ENCODE measurements at places on chromosomes 13 and 19. TPM values are rescaled to one million over a fixed set of nuclear protein-coding genes. Genes with fewer than 3 reads are reported as not detected.

The FXYD1 gene
- 29.9 TPM for total RNA-seq

The NEK5 gene
- not detected for total RNA-seq

The EBI3 gene
- 0.27 TPM for total RNA-seq

The NCAN gene
- not detected for total RNA-seq

The ZNF607 gene
- 3.3 TPM for total RNA-seq

The SPC24 gene
- total RNA-seq: 2.9 TPM

The RFPL4A gene
- not detected for total RNA-seq

The LGALS7B gene
- total RNA-seq: 1,749 TPM

The CCDC169 gene
- 0.35 TPM for total RNA-seq

The PABPC3 gene
- 0.22 TPM for total RNA-seq

The GPR12 gene
- under 0.01 TPM for total RNA-seq

The WDR62 gene
- 4.2 TPM for total RNA-seq

The LRFN3 gene
- total RNA-seq: 5.6 TPM

The ERFL gene
- not detected for total RNA-seq

The KLK2 gene
- not detected for total RNA-seq

The ATP4B gene
- total RNA-seq: not detected

The ATP4A gene
- not detected for total RNA-seq

DNA sequence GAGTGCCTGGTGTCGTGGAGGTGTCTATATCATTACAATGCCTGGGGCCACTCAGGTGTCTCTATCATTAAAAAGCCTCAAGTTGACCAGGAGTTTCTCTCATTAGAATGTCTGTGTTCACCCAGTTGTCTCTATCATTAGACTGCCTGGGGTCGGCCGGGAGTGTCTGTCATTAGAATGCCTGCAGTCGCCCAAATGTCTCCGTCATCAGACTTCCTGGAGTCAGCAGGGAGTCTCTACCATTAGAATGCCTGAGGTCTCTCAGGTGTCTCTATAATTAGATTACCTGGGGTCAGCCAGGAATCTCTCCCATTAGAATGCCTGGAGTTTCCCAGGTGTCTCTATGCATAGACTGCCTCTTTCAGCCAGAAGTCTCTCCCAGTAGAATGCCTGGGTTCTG, 1477.6 kb downstream of the UQCRFS1 start:
- H3K27ac ChIP-seq: no peak overlapping the region
- H3K36me3 ChIP-seq: peaks cover 58% of the 10 kb centered on the region
- no peaks in the 10 kb centered on the region for H3K27me3 ChIP-seq
- no peaks in the 10 kb centered on the region for H3K4me1 ChIP-seq
- DNase-seq: no peak
- H3K4me3 ChIP-seq: no peak overlapping the region

DNA sequence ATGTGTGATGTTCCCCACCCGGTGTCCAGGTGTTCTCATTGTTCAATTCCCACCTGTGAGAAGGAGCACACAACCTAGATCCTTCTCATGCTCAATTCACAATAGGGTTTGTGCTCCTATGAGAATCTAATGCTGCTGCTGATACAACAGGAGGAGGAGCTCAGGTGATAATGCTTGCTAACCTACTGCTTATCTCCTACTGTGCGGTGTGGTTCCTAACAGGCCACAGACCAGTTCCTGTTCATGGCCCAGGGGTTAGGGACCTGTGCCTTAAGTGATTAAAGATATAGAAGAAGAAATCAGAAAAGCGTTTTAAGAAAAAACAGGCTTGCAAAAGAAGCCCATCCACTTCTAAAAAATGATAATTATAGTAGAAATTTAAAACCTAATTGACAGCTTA, 17.5 kb downstream of the DLEU7 start:
- no peak overlapping the region for H3K4me3 ChIP-seq
- no peak for DNase-seq
- no peak overlapping the region for H3K27ac ChIP-seq
- H3K27me3 ChIP-seq: no peaks in the 10 kb centered on the region
- no peaks in the 10 kb centered on the region for H3K4me1 ChIP-seq

DNA sequence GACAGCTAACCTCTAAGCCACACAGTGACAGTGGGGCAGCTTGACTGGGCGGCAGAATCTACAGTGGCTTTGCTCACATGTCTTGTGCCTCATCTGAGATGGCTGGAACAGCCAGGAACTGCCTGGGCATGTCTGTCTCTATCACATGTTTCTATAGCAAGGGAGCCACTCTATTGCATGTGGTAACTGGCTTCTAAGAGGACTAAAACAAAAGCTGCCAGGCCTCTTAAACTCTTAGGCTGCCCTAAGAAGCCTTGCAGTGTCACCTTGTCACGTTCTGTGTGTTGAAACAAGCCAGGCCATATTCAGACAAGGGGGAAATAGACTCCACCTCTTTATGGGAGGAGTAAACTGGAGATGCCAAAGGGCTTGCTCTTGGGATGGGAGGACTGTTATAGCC, 122.9 kb upstream of the MAB21L1 start:
- peak overlapping the region; percentile 21 for H3K27ac ChIP-seq
- no peaks in the 10 kb centered on the region for H3K36me3 ChIP-seq
- no peak overlapping the region for H3K4me3 ChIP-seq
- H3K27me3 ChIP-seq: no peaks in the 10 kb centered on the region
- DNase-seq: no peak
- H3K4me1 ChIP-seq: peaks cover 9% of the 10 kb centered on the region

GRCh38 chr19:56601375-56601774, 6.3 kb downstream of the ZNF71 start:
- no peak overlapping the region for H3K27ac ChIP-seq
- H3K36me3 ChIP-seq: no peaks in the 10 kb centered on the region
- no peak overlapping the region for H3K4me3 ChIP-seq
- H3K4me1 ChIP-seq: peaks cover 3% of the 10 kb centered on the region
- no peak for DNase-seq

- DNase-seq: no peak
- no peaks in the 10 kb centered on the region for H3K36me3 ChIP-seq
- peaks cover 20% of the 10 kb centered on the region for H3K4me1 ChIP-seq
Measured at GRCh38 chr19:4916292-4917082, 7.2 kb downstream of the UHRF1 start.

GRCh38 chr19:43820884-43821215, 6.3 kb upstream of the ZNF283 start:
- DNase-seq: no peak
- H3K4me1 ChIP-seq: no peaks in the 10 kb centered on the region
- no peaks in the 10 kb centered on the region for H3K36me3 ChIP-seq
- H3K27me3 ChIP-seq: no peaks in the 10 kb centered on the region
- no peak overlapping the region for H3K27ac ChIP-seq
- H3K4me3 ChIP-seq: peak overlapping the region; percentile 2

- no peak overlapping the region for H3K4me3 ChIP-seq
- H3K27ac ChIP-seq: no peak overlapping the region
- peaks cover 38% of the 10 kb centered on the region for H3K4me1 ChIP-seq
- H3K27me3 ChIP-seq: no peaks in the 10 kb centered on the region
- H3K36me3 ChIP-seq: peaks cover 75% of the 10 kb centered on the region
- DNase-seq: no peak
Measured at GRCh38 chr19:4452230-4452990, 5.2 kb downstream of the UBXN6 start.

GRCh38 chr19:10756791-10757190, 38.9 kb downstream of the DNM2 start:
- H3K4me3 ChIP-seq: no peak overlapping the region
- peaks cover 6% of the 10 kb centered on the region for H3K36me3 ChIP-seq
- no peak for DNase-seq
- no peaks in the 10 kb centered on the region for H3K27me3 ChIP-seq
- peaks cover 21% of the 10 kb centered on the region for H3K4me1 ChIP-seq

GRCh38 chr19:1087813-1088415, 7.3 kb downstream of the POLR2E start:
- peak overlapping the region; percentile 65 for H3K27ac ChIP-seq
- H3K4me1 ChIP-seq: peaks cover 11% of the 10 kb centered on the region
- peaks cover 24% of the 10 kb centered on the region for H3K36me3 ChIP-seq
- no peak for DNase-seq
- no peak overlapping the region for H3K4me3 ChIP-seq
- H3K27me3 ChIP-seq: no peaks in the 10 kb centered on the region

- H3K4me3 ChIP-seq: no peak overlapping the region
- no peak overlapping the region for H3K27ac ChIP-seq
- H3K27me3 ChIP-seq: no peaks in the 10 kb centered on the region
- H3K36me3 ChIP-seq: no peaks in the 10 kb centered on the region
Measured at GRCh38 chr13:48181482-48182145, 51.4 kb upstream of the ITM2B start.

DNA sequence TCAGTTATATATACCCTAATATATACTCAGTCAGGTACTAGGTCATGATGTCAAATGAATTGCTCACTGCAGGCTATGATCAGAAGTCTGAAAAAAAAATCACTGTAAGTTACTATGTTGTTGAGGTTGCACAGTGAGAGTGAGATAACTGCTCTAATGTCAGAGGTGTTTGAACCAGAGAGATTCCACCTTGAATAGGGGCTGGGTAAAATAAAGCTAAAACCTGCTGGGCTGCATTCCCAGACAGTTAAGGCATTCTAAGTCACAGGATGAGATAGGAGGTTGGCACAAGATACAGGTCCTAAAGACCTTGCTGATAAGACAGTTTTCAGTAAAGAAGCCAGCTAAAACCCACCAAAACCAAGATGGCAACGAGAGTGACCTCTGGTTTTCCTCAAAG, 10.2 kb downstream of the EPSTI1 start:
- H3K4me3 ChIP-seq: no peak overlapping the region
- DNase-seq: no peak
- peaks cover 4% of the 10 kb centered on the region for H3K4me1 ChIP-seq
- H3K27me3 ChIP-seq: no peaks in the 10 kb centered on the region
- no peaks in the 10 kb centered on the region for H3K36me3 ChIP-seq

- no peaks in the 10 kb centered on the region for H3K27me3 ChIP-seq
- no peak for DNase-seq
- H3K4me3 ChIP-seq: no peak overlapping the region
- no peaks in the 10 kb centered on the region for H3K36me3 ChIP-seq
Measured at GRCh38 chr13:96809366-96810096, 184.7 kb downstream of the OXGR1 start.

DNA sequence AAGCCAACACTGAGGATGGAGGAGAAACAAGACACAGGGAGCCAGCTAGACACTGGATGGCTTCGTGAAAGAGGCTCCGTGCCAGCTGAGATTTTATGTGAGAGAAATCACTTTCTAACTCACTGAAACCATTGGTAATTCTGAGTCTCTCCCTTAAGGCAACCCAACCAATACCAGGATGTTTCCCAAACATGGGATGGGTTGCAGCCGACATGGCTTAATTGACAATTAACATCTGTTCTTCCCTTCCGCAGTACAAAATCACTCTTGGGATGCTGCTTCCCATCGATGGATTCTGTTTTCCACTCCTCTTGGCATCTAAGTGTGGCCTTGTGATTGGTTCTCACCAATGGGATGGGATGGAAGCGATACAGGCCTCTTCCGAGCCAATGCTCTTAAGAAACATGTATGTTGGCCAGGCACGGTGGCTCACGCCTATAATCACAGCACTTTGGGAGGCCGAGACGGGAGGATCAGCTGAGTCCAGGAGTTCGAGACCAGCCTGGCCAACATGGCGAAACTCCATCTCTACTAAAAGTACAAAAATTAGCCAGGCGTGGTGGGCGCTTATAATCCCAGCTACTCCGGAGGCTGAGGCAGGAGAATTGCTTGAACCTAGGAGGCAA, 2.3 kb upstream of the ZNF787 start:
- no peaks in the 10 kb centered on the region for H3K36me3 ChIP-seq
- no peak for DNase-seq
- H3K27me3 ChIP-seq: no peaks in the 10 kb centered on the region
- H3K27ac ChIP-seq: peak overlapping the region; percentile 50

- H3K4me1 ChIP-seq: peaks cover 25% of the 10 kb centered on the region
- H3K27me3 ChIP-seq: no peaks in the 10 kb centered on the region
- H3K4me3 ChIP-seq: peak overlapping the region; percentile 90
- peak overlapping the region; percentile 96 for H3K27ac ChIP-seq
- peaks cover 25% of the 10 kb centered on the region for H3K36me3 ChIP-seq
- no peak for DNase-seq
Measured at GRCh38 chr19:1592024-1592754, 476 bp downstream of the MBD3 start.

GRCh38 chr13:51158880-51159518, 47.9 kb upstream of the C13orf42 start:
- H3K36me3 ChIP-seq: no peaks in the 10 kb centered on the region
- H3K4me1 ChIP-seq: no peaks in the 10 kb centered on the region
- no peaks in the 10 kb centered on the region for H3K27me3 ChIP-seq
- H3K4me3 ChIP-seq: no peak overlapping the region
- no peak for DNase-seq

- H3K4me1 ChIP-seq: peaks cover 27% of the 10 kb centered on the region
- no peak overlapping the region for H3K4me3 ChIP-seq
- no peak for DNase-seq
- H3K27me3 ChIP-seq: no peaks in the 10 kb centered on the region
- no peaks in the 10 kb centered on the region for H3K36me3 ChIP-seq
Measured at GRCh38 chr13:110338441-110339101, 31.5 kb downstream of the COL4A2 start.

DNA sequence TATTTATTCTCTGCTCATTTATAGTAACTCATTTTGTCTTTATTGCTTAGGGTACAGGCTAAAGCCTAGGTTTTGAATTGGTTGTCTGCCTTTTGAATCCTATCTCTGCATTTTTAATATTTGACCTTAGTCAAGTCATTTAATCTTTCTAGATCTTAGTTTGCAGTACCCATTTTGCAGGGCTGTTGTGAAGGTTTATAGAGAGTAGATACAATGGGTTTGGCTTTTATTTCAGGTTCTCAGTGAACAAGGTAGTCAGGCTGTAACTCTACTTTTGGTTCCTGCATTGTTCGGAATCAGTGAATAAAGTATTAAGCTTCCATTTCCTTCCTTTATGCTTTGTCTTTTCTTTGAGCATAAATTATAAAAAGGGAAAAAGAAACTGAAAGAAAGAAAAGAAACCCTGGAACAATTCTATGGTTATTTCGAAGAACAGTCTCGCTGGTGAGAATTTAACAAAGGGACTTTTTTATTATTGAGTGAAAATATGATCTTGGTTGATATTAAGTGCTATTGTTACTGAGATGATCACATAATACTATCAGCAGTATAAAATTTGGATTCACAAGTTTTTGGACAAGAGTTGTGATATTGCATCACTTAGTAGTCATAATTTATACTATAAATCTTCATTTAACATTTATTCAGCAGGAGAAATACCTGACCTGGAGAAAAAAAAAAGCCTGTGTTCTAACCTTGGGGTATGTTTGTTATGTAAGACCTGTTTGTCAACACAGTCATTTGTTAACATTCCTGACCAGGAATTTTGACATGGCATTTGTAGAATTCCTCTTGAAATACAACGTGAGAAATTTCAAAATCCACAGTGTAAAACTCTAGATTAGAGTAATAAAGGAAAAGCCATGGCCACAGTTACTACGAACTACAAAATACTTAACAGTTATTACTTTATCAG, 91.3 kb downstream of the ZMYM2 start:
- no peak overlapping the region for H3K27ac ChIP-seq
- no peak overlapping the region for H3K4me3 ChIP-seq
- no peaks in the 10 kb centered on the region for H3K36me3 ChIP-seq
- no peaks in the 10 kb centered on the region for H3K4me1 ChIP-seq
- H3K27me3 ChIP-seq: no peaks in the 10 kb centered on the region
- no peak for DNase-seq

DNA sequence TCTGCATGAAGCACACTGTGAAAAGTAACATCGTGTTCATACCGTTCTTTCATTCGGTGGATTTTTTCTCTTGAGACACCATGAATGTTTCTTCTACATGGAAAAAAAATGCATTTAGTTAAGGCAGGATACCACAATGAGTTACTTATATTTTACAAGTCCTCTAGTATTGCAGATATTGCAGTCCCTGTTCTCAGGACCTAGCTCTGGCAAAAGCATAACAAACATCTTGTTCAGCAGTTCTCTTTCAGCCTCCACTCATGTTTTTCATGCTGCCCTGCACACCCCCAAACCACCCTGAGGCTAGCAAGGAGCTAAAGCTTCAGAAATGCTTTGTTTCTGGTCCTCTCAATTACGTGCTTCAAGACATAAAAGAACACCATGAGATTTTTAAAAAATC, 24.8 kb downstream of the N4BP2L1 start:
- H3K27ac ChIP-seq: no peak overlapping the region
- no peaks in the 10 kb centered on the region for H3K4me1 ChIP-seq
- H3K36me3 ChIP-seq: no peaks in the 10 kb centered on the region
- H3K4me3 ChIP-seq: no peak overlapping the region
- H3K27me3 ChIP-seq: no peaks in the 10 kb centered on the region
